ENCODE measurements at places on chromosomes 3 and 15. TPM values are rescaled to one million over a fixed set of nuclear protein-coding genes. Genes with fewer than 3 reads are reported as not detected.

Gene CHL1
- total RNA-seq: 16.0 TPM

Gene CFAP161
- 1.3 TPM for total RNA-seq

Gene SLC15A2
- 63.6 TPM for total RNA-seq

Gene TYRO3
- 22.6 TPM for total RNA-seq

Gene CYP1A1
- total RNA-seq: 2.4 TPM

Gene SOX14
- not detected for total RNA-seq

Gene ARPP21
- total RNA-seq: not detected

Gene P3H2
- 79.0 TPM for total RNA-seq

Gene SLC12A1
- total RNA-seq: not detected

Gene CRABP1
- total RNA-seq: not detected

Gene PLCH1
- total RNA-seq: 12.1 TPM

- DNase-seq: no peak
Observed at GRCh38 chr3:168847291-168847883, 751.7 kb upstream of the GOLIM4 start.

DNA sequence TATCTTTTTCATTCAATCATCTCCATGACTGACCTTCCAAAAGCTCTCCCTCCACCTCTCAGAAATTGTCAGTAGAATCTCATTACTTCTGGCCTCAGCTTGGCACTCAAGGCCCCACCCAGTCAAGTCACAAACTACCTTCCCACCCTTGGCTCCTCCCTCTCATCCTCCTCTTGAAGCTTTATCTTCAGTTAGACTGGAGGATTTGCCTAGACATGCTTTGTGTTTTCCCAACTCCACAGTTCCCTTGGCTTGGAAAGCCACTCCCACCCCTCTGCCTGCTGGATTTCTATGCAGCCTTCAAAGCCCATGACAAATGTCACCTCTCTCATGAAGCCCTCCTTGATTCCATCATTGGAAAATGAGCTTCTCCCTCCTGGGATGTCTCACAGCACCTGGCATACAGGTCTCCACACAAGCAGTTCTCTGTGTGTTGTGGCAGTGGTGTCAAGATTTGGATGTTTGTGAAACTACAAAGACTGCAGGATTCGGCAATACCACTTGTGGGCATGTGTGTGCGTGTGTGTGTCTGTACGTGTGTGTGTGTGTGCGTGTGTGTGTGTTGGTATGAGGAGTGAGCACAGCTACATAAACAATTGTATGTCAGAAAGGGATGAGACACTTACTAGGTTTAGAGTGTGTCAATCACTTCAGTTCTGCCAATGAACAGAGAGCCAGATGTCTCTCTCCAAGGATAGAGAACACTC, 45.3 kb upstream of the VPS8 start:
- no peak for DNase-seq

GRCh38 chr3:121126033-121126706, 218.2 kb downstream of the STXBP5L start:
- DNase-seq: no peak

- DNase-seq: no peak
Observed at GRCh38 chr3:24709956-24710355, 215.3 kb upstream of the THRB start.

GRCh38 chr3:48623851-48624547, 2.4 kb upstream of the TMEM89 start:
- DNase-seq: no peak

DNA sequence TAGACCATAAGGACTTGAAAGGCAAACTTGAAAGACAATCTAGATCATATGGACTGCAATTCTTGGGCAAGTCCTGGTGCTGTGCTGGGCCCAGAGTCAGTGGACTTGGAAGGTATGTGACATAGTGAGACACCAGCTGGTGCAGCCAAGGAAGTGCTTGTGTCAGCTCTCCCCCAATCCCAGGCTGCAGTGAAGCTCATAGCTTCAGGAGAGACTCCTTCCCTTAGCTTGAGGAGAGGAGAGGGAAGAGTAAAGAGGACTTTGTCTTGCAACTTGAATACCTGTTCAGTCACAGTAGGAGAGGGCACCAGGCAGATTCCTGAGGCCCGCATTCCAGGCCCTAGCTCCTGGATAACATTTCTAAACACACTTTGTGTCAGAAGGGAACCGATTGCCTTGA, 127.4 kb upstream of the ZPLD1 start:
- DNase-seq: no peak

- DNase-seq: no peak
Observed at GRCh38 chr15:68614286-68615035, 35.7 kb downstream of the CORO2B start.

- DNase-seq: no peak
Observed at GRCh38 chr3:175398676-175399075, 539.5 kb downstream of the NAALADL2 start.

DNA sequence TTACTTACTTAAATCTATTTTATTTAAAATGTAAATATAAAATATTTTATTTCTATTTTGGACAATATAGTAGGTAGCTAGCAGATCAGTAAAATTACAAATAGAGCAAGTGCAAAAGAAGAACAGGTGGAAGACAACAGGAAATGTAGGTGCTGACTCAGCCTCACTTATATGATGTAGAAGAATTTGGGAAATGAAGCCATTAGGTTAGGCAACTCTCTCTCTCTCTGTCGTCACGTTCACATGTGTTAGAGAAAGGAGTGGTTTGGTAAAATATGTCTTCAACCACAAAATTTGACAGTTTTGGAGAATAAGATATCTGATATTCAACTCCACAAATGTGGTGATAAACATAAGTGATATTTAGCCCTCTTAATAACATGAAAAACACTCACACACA, 532.5 kb upstream of the KCNMB2 start:
- no peak for DNase-seq

- no peak for DNase-seq
Observed at GRCh38 chr3:13022348-13023234, 50.6 kb downstream of the IQSEC1 start.

DNA sequence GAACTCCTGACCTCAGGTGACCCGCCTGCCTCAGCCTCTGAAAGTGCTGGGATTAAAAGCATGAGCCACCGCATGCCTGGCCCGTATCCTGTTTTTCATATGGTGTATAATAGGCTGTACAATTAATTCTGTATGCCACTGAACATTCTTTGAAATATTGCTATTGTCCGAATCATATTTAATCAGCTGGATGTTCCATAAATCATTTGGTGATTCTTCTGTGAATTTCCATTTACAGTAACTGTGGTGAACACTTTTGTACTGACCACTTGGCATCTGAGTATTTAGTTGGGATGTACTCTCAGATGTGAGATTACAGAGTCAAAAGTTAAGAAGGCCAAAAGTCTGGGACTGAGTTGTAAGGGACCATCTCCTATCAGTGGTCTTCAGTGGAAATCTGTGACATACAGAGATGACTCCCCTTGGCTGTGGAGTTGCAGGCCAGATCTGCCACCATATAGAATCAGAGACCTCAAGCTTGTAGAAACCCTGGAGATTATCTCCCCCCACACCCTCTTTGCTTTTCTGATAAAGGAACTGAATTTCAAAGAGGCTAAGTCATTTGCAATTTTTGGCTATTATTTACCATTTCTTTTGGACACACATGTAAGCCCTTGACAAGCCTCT, 25.7 kb upstream of the DYNC1LI1 start:
- DNase-seq: no peak

DNA sequence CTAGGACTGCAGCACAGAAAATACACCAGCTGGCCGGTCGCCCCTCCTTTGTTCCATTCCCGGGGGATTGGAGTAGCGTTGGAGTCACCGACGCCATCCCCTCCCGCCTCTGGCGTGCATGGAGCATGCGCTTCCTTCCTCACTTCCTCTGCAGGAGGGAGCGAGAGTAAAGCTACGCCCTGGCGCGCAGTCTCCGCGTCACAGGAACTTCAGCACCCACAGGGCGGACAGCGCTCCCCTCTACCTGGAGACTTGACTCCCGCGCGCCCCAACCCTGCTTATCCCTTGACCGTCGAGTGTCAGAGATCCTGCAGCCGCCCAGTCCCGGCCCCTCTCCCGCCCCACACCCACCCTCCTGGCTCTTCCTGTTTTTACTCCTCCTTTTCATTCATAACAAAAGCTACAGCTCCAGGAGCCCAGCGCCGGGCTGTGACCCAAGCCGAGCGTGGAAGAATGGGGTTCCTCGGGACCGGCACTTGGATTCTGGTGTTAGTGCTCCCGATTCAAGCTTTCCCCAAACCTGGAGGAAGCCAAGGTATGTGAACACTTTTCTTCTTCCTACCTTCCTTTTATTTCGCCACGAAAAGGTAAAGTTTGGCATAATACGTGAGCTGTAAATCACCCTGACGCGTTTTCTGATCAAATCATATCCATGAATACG, at the start of gene SCG3:
Gene SCG3 (plus strand): TSS at position 201 of the 661 bp plus-strand sequence. CDS start 253 bp downstream, at position 454.
- DNase-seq: peak; percentile 90

DNA sequence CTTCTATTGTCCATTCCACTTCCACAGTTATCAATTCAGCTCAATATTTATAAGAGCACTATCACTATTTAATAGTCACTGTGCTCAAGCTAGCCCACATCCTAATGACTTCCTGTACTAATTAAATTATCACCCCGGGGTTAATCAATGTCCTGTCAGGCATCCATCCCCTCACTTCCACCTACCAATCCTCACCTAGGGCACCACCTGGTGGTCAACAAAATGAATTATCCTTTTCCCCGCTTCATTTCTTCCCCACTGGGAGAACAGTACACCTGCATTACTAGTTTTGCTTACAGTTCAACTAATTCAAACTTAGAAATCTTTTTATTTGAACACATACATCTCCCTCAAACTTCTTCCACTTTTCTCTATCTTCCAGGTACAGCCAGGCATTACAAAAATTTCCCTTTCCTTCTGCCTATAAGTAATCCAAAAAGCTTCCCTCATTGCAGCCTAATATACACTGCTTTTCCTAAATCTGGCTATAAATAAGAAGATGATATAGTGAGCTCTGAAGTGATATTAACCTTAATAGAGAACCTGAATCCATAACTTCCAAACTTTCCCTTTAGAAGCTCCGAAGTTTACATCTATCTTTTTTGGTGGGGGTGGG, 68.5 kb downstream of the TMCC1 start:
- DNase-seq: no peak

DNA sequence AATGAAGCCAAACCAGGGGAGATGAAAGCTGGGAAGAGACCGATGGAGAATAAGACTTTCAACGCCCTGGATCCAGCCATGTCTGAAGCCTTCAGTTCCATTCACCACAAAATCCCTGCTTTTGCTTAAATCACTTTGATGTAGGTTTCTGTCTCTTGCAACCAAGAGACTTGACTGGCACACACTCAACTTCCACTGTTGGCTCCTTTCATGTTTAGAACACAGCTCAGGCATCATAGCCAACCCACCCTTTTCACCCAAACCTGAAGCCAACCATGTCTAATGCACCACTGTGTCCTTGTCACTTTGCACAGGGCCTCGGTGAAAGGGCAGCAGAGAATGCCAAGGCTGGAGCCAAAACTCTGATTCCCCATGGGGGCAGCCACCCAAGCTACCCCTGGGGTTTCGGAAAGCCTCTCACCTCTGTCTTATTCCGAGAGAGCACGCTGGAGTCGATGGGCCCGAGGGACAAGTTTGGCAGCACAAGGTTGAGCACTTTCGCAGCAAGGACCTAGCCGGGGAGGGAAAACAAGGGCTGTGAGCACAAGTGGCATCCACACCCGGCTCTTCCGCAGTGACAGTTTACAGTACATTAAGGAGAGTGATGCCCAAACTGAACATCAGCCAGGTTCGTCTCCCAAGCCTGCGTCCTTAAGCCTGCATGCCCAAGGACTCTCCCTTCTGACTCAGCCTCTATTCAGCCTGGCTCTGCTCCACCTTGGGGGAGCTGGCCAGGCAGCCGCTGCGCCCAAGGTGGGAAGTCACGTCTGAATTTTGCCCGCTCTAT, 37.6 kb downstream of the ABTB1 start:
- peak; percentile 35 for DNase-seq

DNA sequence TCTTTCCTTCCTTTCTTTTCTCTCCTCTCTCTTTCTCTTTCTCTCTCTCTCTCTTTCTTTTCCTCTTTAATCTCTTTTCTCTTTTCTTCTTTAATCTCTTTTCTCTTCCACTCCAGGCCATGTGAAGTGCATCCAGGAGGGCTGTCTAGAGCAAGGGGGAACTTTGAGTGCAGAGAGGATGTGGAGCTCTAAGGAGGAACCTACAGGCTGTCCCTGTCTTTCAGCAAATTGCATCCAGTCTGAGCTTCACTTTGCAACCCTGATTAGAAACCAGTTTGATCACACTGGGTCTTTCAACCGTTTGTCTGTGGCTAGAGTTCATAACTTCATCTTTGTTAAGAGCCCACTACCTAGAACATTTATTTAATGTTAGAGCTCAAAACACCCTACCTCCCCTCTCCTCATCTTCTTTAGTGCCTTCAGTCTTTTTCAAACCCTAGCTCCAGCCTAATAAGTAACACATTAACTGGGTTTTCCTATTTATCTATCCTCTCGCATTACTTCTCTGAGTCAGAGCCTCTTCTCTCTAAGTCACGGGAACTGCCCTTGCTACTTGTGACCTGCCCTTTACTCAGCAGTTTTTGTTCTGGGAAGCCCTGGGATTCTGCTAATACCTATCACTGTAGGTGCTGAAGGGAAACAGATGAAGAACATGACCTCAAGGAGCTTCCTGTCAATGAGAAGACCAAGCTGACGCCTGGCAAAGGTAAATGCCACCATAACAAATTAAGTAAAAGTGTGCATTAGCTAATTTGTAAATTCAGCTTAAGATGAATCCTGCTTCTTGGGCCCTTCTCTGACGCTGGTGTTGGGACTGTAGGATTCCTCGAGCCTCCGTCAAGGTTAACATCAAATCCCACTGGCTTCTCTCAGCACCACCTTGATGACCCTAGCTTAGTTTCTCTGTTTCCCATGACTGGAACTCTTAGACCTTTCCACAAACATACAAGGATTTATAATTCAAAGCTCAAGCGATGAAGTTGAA, at the start of gene GCNT3:
Gene GCNT3 (plus strand): TSS at position 508 of the 985 bp plus-strand sequence. CDS start 6,456 bp downstream, outside the sequence.
- DNase-seq: no peak

DNA sequence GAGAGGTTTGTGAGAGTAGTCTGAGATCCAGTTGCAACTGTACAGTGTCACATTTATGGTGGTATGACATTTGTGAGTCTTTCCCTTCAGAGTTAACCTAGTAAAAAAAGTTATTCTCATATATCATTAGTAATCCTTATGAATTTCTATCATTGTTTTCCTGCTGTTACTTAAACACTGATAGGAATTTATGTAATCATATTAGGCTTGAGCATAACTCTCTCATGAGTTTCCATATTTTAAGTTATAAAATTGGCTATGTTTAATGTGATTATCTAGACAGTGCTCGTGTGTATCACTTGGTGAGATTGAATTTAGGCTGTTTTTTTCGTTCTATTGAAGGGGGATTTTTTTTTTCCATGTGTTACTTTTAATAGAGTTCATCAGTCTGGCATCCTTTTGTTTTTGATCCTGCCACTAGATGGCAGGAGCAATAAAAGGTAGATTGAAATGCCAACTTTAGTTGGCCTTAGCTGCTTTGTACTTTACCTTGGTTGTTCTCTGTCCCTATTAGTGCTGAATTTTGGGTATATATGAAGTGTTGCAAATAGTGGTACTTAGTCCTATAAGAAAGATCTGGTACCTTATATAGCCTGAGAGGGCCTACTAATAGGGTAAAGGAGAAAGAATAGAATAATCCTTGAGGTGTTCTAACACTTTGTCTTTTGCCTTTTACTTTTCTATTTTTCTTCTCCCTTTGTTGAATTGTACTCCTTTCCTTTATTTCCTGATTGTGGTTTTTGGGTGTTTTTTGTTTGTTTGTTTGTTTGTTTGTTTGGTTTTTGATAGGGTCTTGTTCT, 17.9 kb downstream of the STT3B start:
- DNase-seq: no peak

All from upper lobe of right lung (tissue), 1 donor.